T-helper 1 cell (primary cell): ENCODE measurements at places on chromosomes 2 and 18.
A peak's percentile ranks its signal among the peaks of the same experiment; 100 is the strongest.

DNA sequence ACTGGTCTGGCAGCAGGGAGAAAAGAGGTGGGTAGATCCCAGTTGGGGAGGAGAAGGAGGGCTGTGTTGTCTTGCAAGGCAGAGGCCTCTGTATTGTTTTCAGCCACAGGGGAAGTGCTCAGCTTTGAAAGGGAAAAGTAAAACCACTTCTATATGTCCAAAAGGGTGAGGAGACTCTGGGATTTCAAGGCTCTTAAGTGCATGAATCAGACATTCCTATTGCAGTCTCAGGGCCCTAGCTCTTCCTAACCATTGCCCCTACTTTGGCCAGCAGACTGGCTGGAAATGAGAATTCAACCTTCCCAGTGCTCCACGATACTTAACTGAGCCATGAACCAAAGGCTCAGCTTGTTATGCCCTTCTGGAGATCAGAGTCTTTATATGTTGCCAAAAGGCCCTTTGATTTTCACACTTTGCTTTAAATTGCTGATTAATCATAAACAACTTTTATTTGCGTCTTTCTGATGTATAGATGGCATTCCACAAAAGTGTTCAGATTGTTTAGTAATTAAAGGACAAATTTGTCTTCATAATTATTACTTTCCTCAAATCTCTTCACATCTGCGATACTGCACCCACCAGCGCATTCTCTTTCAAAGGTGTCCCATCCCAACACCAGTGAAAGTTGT is 313.8 kb upstream of the MMADHC start:
- DNase-seq = no peak

- no peak for DNase-seq
These were observed 45.9 kb downstream of the SCTR start for GRCh38 chr2:119478188-119478977.

GRCh38 chr2:9767656-9768281 is 75.5 kb upstream of the TAF1B start:
- DNase-seq = no peak

DNA sequence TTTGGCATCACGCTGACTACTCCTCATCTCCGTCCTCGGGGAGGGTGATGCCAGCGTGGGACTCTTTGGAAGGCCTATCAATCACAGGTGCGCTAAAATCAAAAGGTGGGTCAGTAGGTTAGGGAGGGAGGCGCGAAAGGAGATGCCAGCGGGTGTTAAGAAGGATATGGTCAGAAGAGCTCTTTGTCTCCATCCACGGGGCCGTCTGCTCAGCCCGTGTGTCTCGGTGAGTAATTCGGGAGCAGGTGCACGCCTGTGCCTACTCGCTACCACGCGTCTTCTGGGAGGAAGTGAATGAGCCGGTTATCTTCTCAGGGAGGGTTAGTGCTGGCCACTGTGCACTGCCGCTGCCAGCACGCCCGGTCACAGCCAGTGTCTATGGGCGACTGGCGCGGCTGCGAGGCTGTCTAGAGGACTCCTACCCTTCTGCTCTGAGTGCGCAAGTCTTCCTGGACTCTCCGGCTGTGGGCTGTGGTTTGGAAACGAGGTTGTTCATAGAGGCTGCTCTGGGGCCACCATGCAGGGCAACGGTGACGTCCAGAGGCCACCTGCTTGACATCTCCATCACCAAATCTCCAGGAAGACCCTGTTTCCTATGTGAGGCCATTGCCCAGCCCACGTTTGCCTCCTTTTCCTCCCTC is 153.4 kb downstream of the MBP start:
- no peak for DNase-seq

DNA sequence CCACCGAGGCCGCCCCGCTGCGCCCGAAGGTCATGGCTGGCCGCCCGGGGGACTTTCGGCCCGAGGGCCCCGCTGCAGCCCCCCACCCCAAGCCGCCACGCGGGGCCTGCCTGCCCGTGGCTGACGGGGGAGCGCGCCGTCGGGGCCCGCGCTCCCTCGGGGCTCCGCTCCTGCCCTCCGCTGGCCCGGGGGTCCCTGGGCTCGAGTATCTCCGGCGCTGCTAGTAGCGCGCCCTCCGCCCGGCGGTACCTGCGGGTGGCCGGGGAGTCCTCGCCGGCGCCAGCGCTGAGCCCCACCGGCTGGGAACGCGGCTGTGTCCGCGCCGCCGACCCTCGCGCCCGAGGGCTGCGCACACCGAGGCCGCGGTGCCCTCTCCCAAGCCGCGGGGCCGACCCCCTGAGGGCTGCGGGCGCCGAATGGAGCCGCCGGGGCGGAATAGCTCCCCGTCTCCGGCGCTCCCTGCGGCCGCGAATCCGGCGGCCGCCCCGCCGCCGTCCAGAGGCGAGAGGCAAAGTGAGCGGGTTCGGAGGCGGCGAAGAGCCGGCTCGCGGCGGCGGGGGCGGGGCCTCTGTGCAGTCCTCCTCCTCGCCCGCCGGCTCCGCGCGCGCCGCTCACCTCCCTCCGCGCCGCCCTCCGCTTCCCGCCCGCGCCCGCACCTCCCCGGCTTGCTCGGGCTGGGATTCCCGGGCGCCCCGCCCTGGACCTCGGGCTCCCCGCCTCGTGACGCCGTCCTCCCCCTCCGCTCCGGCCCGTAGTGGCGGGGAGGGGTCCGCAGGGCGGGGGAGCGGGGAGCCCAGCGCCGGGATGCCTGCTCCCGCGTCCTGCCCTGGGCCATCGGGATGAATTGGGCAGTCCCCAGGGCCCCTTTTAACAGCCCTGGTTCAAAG is at the start of gene KCNG3:
Gene KCNG3 (minus strand): TSS at position 515 of the 887 bp plus-strand sequence. CDS start 481 bp downstream, at position 34.
- peak; percentile 62 for DNase-seq

DNA sequence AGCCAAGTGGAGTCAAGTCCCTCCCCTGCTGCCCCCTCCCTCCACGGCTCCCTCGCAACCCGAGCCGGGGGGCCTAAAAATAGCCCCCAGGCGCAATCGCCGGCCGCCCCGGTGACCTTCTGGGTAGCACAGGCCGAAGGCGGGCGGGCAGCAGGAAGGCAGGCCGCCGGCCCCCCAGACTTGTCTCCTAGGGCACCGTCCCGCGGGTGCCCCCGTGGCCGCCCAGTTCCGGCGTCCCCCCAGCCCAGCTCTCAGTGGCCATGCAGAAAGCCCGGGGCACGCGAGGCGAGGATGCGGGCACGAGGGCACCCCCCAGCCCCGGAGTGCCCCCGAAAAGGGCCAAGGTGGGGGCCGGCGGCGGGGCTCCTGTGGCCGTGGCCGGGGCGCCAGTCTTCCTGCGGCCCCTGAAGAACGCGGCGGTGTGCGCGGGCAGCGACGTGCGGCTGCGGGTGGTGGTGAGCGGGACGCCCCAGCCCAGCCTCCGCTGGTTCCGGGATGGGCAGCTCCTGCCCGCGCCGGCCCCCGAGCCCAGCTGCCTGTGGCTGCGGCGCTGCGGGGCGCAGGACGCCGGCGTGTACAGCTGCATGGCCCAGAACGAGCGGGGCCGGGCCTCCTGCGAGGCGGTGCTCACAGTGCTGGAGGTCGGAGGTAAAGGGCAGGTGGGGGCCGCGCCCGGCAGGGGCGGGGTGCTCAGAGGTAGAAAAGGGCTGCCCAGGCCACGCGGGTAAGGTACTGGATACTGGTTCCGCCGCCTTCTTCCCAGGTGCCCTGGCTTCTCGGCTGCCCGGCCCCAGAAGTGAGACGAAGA is at the start of gene SPEG:
Gene SPEG (plus strand): TSS at position 126 of the 808 bp plus-strand sequence. CDS start 135 bp downstream, at position 261.
- no peak for DNase-seq

DNA sequence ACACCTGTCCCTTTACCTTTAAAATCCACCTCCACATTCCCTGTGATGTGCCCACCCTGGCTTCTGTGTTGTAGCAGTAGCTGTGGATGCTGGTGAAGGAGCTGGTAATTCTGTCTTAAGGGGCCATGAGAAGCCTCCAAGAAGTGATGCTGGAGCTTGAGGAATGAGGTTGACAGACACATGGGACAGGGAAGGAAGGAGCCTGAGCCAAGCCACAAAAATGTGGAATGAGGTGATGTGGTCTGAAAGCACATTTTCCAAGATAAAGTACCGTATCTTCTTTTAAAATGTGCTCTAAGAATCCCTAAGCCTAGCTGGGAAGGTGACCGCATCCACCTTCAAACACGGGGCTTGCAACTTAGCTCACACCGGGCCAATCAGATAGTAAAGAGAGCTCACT is 31.2 kb downstream of the VWA3B start:
- no peak for DNase-seq

GRCh38 chr2:3195641-3196476 is 181.8 kb downstream of the EIPR1 start:
- no peak for DNase-seq

- no peak for DNase-seq
These were observed 62.4 kb upstream of the MMADHC start for GRCh38 chr2:149650006-149650405.

DNA sequence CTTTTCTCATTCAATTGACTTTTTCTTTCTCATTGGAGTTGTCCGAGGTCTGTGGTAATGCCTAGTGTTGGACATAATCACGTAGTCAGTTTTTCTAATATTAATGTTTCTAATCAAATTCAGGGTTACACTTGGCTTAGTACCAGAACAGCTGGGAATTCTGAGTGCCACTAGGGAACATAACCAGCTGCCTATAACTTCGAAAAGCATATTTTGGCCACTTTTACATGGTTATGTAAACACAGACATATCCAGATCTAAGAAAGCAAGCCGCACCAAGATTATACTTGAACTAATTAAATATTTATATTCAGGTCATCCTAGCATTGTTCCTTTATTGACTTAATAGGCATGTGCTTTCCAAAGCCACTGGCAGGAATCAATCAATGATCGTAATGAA is 91.1 kb upstream of the ARHGAP28 start:
- DNase-seq = no peak

DNA sequence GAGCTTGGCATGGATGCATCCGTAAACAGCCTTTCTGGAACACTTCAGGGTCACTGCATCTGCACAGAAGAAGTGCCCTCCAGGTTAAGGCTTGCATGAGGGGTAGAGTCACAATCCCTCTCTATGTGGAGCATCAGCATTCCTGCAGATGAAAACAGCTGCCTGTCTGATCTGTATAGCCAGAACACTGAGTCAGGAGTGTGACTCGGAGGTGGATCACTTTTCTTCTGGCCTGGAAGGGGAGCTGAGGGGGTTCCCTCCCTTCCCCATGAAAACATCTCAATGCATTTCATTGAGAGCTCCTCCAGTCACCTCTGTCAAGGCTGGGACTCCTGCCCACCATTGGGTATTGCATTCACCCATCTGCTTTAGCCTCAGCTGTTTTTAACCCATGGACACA is 72.5 kb upstream of the SERPINE2 start:
- DNase-seq = no peak

DNA sequence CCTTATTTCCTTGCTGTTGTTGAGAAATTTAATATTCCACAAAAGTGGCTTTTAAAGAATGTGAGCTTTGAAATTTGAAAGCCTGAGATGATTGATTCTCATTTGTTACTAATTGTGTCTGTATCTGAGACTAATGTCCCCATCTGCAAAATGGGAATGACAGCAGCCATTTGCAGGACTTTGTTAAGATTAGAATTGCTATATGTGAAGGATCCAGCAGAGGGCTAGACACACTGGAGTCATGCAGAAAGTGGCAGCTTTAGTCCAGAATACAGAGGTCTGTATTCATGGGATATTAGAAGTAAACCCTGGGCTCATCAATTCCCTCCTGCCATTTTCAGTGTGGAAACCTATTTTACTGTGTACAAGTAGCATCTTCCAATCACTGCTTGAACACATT is 296.5 kb upstream of the GYPC start:
- no peak for DNase-seq

- DNase-seq = peak; percentile 75
These were observed 7.4 kb upstream of the MOB1A start for GRCh38 chr2:74186038-74186437.

- no peak for DNase-seq
These were observed 111.9 kb downstream of the OSR1 start for GRCh38 chr2:19246496-19246895.

DNA sequence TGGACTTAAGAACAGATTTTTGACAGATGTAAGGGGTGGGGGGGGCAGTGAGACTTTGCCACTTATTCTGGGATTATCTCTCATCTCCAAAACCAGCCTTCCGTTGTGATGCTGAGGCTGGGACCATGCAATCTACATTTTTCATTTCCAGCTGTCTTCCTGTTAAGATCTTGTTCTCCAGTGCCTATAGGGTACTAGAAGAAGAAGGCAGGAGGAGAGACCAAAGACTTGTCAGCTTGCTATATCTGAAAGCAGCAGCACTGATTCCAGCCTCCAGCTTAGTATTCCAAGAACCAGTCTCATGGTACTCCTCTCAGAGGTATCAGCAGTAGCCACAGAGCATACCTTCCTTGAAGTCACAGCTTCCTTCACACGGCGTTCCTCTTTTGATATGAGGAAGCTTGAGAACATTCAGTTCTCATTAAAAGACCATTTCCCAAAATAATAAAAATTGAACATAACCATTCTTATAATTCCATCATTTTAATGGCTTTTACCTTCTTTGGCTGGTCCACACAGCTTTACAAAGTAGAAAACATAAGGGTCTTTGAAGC is 49.8 kb downstream of the USP34 start:
- no peak for DNase-seq

DNA sequence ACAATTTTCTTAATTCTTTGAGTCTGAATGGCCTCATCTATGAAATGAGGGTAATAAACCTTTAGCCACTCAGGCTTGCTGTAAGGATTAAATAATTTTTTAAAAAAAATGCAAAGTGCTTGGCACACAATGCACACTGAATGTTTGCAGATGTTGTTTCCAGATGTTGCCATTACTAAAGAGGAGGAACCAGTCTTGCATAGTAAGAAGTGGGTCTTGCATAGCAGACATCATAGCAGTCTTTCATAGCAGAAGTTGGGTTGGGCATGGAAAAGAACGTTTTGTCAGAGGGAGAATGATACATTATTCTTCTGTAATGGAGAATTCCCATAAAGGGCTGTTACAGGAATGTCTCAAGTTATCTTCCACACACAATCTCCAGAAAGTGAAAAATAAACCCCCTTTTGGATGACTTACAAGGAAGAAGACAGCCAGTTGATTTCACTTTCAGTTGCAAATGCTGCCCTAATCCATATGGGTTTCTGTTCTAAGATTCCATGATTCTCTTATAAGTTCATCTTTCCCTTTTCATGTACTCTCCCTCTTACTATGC is 327.7 kb downstream of the SUCLG1 start:
- no peak for DNase-seq

- DNase-seq = no peak
These were observed 1549.7 kb upstream of the ACVR2A start for GRCh38 chr2:146295080-146295670.

- DNase-seq = no peak
These were observed 19.6 kb upstream of the MC5R start for GRCh38 chr18:13804305-13804704.

- DNase-seq = no peak
These were observed 15.3 kb upstream of the RGPD4 start for GRCh38 chr2:107811411-107811810.

GRCh38 chr2:216775043-216775453 is 79.7 kb upstream of the IGFBP5 start:
- DNase-seq = no peak

GRCh38 chr2:130346041-130346740 is 3.5 kb downstream of the IMP4 start:
- no peak for DNase-seq

GRCh38 chr2:164841719-164842623 is at the start of gene COBLL1:
TSS of gene COBLL1 (minus strand) at chr2:164841823. CDS start at chr2:164841196, 627 bp downstream.
- DNase-seq = no peak

DNA sequence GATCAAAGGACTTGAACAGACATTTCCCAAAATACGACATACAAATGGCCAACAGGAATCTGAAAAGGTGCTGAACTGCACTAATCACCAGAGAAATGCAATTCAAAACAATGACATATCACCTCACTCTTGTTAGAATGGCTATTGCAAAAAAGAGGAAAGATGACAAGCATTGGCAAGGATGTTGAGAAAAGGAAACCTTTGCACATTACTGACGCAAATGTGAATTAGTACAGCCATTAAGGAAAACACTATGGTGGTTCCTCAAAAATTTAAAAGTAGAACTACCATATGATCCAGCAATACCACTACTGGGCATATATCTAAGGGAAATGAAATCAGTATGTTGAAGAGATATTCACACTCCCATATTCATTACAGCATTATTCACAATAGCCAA is 57.7 kb upstream of the ASPRV1 start:
- DNase-seq = no peak
